Naive B cell (primary cell): ENCODE measurements at places on chromosomes 16 and 17.

DNA sequence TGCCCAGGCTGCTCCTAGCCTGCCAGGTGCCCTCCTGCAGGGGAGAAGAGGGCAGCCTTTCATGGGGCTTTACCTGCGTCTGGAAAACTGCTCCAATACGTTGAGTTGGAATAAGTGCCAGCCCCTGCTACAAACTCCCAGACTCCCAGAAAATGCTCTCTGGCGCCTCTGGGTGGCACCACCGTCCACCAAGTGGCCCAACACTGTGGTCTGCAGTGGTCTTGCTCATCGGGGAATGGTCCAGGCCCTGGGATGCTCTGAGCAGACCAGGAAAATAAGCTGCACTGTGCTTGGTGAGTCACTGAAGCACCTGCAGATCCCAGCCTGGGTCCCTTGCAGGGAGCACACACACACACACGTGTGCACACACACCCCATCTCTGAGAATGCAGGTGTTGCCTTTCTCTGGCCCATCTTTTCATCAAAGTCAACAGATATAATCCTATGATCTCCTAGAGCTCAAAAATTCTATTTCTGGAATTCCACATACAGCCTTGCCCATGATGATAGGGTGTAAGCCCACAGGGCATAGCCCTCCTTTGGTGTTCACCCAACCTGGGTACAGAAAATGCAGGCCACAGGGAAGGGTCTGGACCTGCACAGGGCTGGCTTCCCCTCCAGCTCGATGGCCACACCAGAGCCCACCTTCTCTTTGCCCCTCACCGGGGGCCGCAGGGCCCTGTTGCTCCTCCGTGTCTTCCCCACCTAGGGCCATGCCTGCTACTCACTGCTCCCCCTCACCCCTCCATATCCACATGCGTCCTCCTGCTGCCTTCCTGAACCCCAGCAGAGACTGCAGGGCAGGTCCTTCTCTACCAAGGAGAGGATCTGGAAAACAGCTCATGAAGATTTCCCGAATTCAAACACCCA is 20.5 kb downstream of the CDIP1 start:
- H3K27ac ChIP-seq: peak overlapping the region; percentile 15
- H3K36me3 ChIP-seq: no peaks in the 10 kb centered on the region
- H3K27me3 ChIP-seq: no peaks in the 10 kb centered on the region

DNA sequence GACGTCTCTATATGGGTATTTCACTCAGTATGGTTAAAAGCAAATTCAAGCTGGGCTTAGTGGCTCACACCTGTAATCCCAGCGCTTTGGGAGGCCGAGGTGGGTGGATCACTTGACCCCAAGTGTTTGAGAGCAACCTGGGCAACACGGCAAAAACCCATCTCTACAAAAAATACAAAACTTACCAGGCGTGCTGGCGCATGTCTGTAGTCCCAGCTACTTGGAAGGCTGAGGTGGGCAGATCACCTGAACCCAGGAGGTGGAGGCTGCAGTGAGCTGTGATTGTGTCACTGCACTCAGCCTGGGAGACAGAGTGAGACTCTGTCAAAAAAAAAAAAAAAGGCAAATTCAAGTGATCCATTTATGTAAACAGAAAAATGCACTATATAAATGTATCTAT is 1.3 kb upstream of the TNFRSF17 start:
- DNase-seq: no peak
- H3K4me3 ChIP-seq: peak overlapping the region; percentile 68
- peaks cover 90% of the 10 kb centered on the region for H3K4me1 ChIP-seq
- H3K27ac ChIP-seq: peak overlapping the region; percentile 88

DNA sequence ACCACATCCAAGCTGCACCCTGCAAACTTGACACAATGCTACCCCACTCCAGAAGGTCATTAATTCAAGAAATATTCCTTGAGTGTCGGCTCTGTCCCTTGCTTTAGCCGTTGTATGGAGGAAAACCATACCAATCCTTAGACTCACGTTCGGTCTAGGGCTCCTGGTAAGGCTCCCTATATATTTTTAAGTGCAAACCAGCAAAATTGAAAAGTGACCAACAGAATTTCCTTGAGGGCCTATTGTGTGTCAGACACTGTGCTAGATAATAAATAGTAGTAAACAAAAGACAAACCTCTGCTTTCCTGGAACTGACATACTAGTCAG is 390 bp upstream of the BBS2 start:
- H3K27ac ChIP-seq: peak overlapping the region; percentile 89
- no peaks in the 10 kb centered on the region for H3K36me3 ChIP-seq
- H3K4me3 ChIP-seq: peak overlapping the region; percentile 92
- peaks cover under 1% of the 10 kb centered on the region for H3K27me3 ChIP-seq

DNA sequence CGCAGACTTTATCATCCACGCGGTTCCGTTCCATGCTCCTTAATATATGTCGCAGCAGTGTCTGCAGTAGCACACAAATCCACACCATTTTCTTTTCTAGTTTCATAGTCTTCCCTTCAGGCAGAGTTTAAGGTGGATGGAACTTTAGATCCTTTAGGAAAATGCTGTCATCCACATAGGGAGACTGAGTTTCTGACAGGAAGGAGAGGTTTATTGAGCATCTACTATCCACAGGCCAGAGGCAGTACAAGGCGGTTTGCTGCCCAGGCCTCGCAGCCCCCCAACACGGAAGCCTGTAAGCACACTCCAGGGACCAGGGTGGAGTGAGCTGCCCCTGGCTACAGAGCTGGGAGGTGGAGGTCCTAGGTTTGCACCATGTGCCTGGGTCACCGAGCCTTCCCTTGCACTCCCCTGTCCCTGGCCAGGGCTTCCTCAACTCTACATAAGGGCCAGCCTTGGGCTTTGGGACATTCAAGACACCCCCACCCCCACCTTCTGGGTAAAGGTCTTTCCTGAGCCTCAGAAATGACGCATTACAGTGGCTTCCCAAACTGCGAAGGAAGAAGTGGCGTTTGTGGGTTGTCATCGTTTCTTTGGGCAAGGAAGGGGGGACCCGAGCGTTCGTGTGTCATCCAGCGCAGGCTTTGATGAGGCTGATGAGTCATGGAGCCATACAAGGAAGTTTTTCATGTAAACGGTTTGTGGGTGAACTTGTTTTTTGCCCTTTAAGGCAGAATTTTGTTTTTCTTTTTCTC is 146.5 kb upstream of the PLCG2 start:
- no peak overlapping the region for H3K4me3 ChIP-seq
- no peak for DNase-seq
- H3K27ac ChIP-seq: peak overlapping the region; percentile 72

DNA sequence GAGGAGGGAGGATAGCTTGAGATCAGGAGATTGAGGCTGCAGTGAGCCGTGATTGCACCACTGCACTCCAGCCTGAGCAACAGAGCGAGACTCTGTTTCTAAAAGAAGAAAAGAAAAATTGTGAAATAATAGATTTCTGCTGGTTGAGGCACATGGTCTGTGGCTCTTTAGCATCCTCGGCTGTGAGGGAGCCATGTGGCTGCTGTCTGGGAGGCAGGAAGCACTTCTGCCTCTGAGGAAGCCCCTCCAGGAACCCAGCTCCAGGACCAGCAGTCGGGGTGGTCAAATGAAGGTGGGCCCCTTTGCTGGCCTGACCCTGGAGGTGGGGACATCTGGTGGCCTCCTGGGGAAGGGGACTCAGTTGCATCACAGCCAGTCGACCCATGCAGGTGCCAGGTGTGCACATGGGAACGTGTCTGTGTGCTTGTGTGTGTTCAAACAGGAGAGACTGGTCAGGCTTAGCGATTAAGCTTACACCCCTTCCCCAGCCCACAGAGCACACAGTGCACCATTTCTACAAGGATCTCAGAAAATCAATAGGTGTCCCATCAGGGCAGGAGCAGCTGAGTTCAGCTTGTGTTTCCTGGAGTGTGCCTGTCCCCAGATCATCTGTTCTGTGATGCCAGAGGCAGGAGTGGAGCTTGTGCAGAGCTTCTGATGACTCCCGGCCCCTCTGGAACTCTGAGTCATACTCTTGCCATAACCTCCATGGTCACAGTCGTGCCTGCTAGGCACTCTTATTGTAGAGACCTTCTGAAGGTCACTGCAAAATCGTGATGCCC is 24.3 kb upstream of the MGAT5B start:
- DNase-seq: no peak
- H3K27me3 ChIP-seq: peaks cover 71% of the 10 kb centered on the region
- H3K4me1 ChIP-seq: peaks cover 20% of the 10 kb centered on the region

DNA sequence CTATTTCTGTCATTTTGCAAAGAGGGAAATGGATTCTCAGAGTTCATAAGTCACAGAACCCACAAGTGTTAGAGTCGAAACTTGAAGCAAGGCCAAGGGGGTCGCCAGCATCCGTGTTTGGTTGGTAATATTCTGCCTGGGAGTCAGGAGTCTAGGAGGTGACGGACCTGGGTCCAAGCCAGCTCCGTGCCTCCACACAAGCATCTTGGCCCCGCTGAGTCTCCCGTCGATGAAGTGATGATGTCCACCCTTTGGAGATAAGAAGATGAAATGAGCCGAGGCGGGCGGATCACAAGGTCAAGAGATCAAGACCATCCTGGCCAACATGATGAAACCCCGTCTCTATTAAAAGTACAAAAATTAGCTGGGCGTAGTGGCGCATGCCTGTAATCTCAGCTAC is 53.2 kb upstream of the TNRC6C start:
- H3K4me3 ChIP-seq: no peak overlapping the region
- no peaks in the 10 kb centered on the region for H3K36me3 ChIP-seq
- no peak overlapping the region for H3K27ac ChIP-seq
- peaks cover 86% of the 10 kb centered on the region for H3K27me3 ChIP-seq
- DNase-seq: no peak

GRCh38 chr17:44887971-44888954 is 11.0 kb downstream of the EFTUD2 start:
- H3K4me1 ChIP-seq: peaks cover 4% of the 10 kb centered on the region
- H3K36me3 ChIP-seq: peaks cover 7% of the 10 kb centered on the region
- DNase-seq: no peak
- no peak overlapping the region for H3K27ac ChIP-seq
- no peak overlapping the region for H3K4me3 ChIP-seq

- peaks cover 6% of the 10 kb centered on the region for H3K36me3 ChIP-seq
- H3K27ac ChIP-seq: no peak overlapping the region
- no peak overlapping the region for H3K4me3 ChIP-seq
Observed at GRCh38 chr17:37527249-37527851, 37.7 kb downstream of the DUSP14 start.

GRCh38 chr16:84136331-84137125 is 8.4 kb downstream of the HSDL1 start:
- no peak for DNase-seq
- peaks cover 42% of the 10 kb centered on the region for H3K4me1 ChIP-seq
- H3K36me3 ChIP-seq: no peaks in the 10 kb centered on the region
- no peaks in the 10 kb centered on the region for H3K27me3 ChIP-seq
- H3K4me3 ChIP-seq: no peak overlapping the region
- H3K27ac ChIP-seq: no peak overlapping the region

DNA sequence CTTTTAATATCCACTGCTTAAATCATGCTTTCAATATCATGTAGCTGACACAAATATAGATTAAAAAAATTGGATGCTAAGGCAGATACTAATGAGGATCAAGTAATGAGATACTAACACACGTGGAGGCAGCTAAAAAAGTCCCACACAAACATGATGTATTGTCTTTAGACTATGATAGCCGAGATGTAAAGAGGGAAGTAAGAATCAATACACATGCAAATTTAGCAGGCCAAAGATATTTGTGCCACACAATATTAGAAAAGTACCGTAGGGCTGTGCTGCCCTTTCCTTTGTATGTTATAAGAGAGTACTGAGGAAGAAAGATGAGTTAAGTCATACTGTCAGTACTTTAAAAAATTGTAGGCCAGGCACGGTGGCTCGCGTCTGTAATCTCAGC is 51.4 kb upstream of the STAC2 start:
- H3K4me3 ChIP-seq: no peak overlapping the region
- DNase-seq: peak; percentile 19
- peaks cover 9% of the 10 kb centered on the region for H3K4me1 ChIP-seq
- H3K27me3 ChIP-seq: no peaks in the 10 kb centered on the region

DNA sequence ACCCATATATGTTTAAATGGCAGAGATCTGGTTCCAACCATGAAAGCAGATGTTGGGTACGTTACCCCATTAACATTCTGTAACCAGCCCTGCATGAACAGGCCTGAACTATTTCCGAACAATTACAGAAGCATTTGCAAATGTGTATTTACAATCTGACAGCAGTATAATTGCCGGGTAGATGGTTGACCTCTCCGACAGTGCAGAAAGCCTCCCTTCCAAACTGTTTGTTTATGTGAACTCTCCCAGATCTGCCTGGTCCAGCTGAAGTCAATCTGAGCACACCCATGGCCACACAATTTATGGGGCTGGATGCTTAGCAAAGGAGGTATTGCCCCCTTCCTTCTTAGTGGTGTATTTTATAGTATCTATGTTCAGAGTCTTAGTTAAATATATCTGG is 21.8 kb downstream of the NUDT7 start:
- H3K27ac ChIP-seq: no peak overlapping the region
- H3K36me3 ChIP-seq: no peaks in the 10 kb centered on the region
- H3K27me3 ChIP-seq: no peaks in the 10 kb centered on the region
- DNase-seq: no peak

DNA sequence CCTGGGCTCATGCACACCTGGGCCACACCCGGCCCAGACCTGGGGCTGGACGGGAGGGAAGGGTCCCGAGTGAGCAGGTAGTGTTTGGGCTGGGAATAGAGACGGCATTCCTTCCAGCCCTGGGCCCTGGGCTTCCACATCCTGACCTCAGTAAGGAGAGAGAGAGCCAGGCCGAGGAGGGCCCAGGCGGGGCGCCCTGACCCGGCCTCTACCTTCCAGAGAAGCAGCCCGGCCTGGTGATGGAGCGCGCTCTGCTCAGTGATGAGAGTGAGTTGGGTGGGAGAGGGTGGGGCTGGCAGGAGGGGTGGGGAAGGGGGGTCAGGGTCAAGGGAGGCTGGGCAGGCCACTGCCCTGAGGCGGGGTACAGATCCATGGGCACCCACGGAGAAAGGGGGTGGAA is 13.6 kb upstream of the MYO15B start:
- H3K36me3 ChIP-seq: no peaks in the 10 kb centered on the region
- no peak for DNase-seq
- no peak overlapping the region for H3K4me3 ChIP-seq
- H3K4me1 ChIP-seq: peaks cover 11% of the 10 kb centered on the region
- H3K27me3 ChIP-seq: no peaks in the 10 kb centered on the region

- peaks cover 11% of the 10 kb centered on the region for H3K4me1 ChIP-seq
- H3K4me3 ChIP-seq: no peak overlapping the region
- DNase-seq: no peak
- H3K27ac ChIP-seq: no peak overlapping the region
Observed at GRCh38 chr17:73705594-73705993, 61.3 kb upstream of the SDK2 start.

DNA sequence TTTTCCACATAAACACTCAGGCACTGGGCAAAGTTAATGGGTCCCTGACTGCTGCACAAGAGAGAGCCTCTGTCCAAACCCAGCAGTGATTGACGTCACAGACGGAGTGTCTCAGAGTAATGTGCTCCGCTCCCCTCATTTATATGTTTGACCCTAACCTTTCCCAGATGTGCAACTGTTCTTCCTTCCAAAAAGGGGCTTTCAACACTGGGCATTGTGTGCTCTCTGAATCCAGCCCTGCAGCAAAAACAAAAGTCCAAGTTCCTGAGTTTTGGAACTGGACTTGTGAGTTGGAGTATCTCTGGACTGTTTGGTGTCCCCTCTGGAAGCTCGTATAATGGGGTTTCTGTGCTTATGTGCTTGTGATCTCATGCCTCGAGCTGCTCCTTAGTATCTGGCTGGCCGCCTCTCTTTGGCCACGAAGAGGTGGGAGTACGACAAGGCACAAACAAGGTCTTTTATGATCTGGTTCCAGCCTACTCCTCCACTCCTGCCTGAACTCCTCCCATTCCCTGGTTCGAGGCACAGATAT is 76.4 kb upstream of the SMIM36 start:
- no peak overlapping the region for H3K4me3 ChIP-seq
- H3K36me3 ChIP-seq: no peaks in the 10 kb centered on the region
- no peak overlapping the region for H3K27ac ChIP-seq
- DNase-seq: no peak

GRCh38 chr16:52466994-52467393 is 79.9 kb downstream of the TOX3 start:
- H3K36me3 ChIP-seq: no peaks in the 10 kb centered on the region
- no peak for DNase-seq
- no peak overlapping the region for H3K27ac ChIP-seq
- H3K4me1 ChIP-seq: no peaks in the 10 kb centered on the region
- H3K27me3 ChIP-seq: no peaks in the 10 kb centered on the region
